ENCODE measurements at places on chromosomes 1 and 21.

- no peak for DNase-seq
Measured at GRCh38 chr1:196380316-196380715, 227.9 kb downstream of the KCNT2 start.

- DNase-seq: no peak
Measured at GRCh38 chr1:232428786-232429530, 201.0 kb downstream of the SIPA1L2 start.

DNA sequence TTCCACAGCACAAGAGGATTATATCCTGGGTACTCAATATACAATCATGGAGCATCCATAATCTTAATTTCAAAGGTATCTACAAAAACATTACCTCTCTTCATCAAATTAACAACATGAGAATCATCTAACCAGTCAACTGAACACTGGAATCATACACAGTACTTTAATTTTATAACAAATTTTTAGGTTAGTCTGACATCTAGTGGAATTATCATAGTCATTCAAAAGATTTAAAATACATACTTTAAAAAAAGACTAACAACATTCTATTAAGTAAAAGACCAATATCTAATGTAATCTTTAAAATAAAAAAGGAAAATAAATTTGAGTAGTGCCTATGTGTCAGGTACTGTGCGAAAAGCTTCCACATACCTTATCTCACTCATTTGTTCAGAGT is 16.8 kb upstream of the SH3GLB1 start:
- DNase-seq: no peak

- DNase-seq: no peak
Measured at GRCh38 chr1:89927049-89927448, 67.9 kb upstream of the ZNF326 start.

DNA sequence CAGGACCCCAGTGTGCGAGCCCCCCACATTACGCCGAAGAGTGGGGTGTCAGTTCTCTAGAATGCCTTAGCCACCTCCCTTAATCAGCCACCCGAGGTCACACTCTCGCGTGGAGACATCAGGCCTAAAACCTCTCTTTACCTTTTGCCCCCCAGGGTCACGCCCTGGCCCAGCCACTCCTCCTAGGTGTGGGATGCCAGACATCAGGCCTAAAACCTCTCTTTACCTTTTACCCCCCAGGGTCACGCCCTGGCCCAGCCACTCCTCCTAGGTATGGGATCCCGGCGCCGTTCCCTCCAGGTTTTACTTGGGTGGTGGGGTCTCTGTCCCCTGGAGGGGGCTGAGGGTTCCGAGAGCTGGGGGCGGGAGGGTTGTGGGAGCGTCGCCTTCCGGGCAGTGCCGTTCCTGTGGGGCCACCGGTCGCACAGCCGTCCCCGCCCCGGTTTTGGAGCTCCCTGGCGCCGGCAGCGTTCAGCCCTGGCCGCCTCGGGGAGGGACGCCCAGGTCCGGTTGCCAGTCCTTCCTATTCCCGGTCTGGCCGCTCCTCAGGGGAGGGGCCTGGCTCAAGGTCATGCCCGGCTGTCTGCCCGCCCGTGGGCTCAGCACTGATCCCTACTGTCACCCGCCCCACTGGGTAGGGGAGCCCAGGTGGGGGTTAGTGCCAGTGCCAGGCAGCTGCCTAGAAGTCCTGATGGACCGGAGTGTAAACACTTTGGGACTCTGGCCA is 882 bp downstream of the VPS13D start:
- DNase-seq: no peak

DNA sequence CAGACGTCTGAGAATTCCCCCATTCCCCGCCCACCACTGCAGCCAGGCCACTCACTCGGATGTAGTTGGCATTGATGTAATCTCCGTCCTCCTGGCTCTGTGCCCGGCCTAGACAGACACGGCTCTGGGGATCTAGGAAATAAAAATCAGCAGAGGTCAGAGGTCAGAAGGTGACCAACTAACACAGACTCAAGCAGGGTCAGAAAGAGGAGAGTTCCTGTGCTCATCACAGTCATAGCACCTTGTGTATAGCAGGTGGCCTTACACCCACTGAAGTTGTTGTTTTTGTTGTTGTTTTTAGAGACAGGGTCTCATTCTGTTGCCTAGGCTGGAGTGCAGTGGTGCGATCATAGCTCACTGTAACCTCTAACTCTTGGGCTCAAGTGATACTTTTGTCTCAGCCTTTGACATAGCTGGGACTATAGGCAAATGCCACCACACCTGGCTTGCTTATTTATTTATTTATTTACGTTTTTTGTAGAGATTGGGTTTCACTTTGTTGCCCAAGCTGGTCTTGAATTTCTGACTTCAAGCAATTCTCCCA is 4.9 kb downstream of the PTPN7 start:
- no peak for DNase-seq

GRCh38 chr1:207335695-207336363 is 14.4 kb downstream of the CD55 start:
- no peak for DNase-seq

DNA sequence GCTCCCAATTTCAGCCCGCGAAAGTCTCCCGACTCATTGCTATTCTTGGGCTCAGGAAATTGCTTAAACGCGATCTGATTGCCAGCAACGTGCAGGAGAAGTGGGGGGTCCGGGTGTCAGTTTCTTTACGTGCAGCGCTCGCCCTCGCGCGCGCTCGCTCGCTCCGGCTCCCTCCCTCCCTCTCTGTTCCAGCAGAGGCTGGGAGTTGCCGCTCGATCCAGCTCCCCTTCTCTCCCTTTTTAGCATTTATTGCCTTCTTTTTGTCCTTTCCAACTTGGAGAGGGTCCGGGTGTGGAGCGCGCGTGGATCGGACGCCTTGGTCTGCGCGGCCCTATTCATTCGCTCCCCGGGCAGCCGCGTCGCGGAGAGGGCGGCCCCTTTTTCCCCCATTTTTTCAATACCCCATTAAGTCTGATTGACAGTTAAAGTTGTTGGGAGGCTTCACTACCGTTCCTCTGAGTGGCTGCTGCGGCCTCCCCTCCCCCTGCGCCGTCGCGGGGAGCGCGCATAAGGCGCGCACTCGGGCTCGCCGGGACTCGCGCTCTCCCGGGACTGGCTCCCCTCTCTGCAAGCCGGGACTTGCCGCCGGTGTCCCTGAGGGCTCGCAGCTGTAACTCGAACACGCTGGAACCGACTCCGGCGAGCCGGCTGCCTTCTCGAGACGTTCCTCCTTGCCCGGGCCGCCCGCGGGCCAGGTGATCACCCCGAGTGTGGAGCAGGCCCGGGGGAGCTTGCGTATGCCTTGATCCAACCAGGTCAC is at the start of gene DHRS3:
TSS of gene DHRS3 (minus strand) at position 310 of the 760 bp plus-strand sequence. CDS start 862 bp downstream, outside the sequence.
- peak; percentile 94 for DNase-seq

- no peak for DNase-seq
Measured at GRCh38 chr1:245537992-245538391, 383.2 kb downstream of the KIF26B start.

DNA sequence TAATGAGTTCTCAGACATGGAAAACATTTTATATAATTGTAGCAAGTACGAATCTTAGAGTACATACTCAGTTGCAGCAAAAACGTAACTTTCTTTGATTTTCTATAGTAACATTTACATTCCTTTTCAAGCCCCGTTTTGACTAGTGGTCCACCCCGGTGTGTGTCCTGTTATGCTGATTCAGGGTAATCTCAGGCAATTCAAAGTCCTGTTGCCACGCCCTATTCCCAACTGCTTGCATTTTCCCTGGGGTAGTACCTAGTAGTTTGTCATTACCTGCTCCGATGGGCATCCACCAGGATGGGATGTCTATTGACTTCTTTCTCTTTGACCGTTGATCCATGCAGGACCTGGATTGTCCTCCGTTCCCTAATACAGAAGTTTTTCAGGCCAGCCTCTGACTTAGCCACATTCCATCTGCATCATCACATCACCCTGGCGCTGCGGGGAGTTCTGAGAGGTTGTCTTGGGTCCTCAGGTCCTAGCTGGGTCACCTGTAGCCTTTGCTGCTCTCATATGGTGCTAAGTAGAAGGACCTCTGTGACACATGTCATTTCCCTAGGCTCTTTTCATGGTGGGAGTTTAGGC is 15.0 kb upstream of the FCAMR start:
- DNase-seq: no peak

GRCh38 chr1:115336741-115337140 is 1.3 kb downstream of the NGF start:
- DNase-seq: no peak

GRCh38 chr1:31744165-31744888 is 19.8 kb downstream of the ADGRB2 start:
- no peak for DNase-seq

GRCh38 chr1:40884055-40884795 is 22.1 kb upstream of the CITED4 start:
- no peak for DNase-seq

DNA sequence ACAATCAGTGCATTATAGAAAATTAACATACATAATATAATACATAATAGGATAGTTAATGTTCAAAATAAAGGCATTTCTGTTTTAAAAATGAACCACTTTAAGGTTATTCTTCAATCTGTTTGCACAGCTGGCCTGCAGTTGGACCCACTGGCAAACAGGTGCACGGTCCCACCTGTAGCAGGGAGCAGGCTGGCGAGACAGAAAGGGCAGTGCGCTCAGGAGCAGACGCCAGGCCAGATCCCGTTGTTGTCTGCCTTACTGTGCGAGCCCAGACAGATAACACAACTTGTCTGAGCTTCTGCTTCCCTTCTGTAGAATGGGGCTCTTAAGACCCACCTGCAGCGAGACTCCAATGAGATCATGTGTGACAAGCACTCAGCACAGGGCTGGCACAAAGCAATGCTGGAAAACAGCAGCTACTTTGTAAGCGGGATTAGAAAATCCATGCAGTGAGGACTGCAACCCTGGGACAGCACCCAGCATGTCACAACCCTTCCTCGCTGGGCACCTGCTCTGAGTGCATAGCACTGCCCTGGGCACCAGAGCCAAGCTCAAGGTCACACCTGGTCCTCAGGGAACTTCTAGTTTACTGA is 33.5 kb downstream of the VPS26C start:
- DNase-seq: no peak

- DNase-seq: no peak
Measured at GRCh38 chr1:192512426-192513162, 63.0 kb upstream of the RGS1 start.

- no peak for DNase-seq
Measured at GRCh38 chr21:41901782-41902181, 22.6 kb upstream of the PRDM15 start.

GRCh38 chr21:38041493-38041892 is 125.2 kb upstream of the KCNJ6 start:
- DNase-seq: no peak

DNA sequence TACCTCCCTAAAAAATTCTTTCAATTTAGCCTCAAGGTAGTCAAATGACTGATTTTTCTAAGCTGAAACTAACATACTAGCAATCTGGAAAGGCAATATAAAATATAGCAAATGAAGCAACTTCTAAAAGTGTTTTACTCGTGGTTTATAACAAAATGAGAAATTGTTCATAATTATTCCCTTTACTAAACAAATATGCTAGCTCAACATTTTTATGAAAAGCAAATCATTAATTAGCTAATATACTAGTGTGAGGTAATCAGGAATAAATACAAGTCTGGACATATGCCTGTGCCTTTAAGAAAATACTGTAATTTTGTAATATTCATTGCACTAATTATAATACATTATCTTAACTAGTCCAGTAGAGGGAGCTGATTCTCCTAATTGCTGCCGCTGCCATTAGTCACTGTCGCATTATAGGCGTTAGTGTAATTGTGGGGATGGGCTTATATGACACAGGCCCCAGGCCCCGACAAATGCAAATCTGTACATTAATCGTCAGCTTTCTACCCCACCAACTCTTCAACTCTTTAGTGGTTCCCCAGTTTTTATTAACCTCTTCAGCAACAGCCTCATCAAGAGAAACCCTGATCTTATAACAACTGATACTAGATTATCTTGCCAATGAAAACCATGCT is 160.9 kb downstream of the GABPA start:
- DNase-seq: no peak

DNA sequence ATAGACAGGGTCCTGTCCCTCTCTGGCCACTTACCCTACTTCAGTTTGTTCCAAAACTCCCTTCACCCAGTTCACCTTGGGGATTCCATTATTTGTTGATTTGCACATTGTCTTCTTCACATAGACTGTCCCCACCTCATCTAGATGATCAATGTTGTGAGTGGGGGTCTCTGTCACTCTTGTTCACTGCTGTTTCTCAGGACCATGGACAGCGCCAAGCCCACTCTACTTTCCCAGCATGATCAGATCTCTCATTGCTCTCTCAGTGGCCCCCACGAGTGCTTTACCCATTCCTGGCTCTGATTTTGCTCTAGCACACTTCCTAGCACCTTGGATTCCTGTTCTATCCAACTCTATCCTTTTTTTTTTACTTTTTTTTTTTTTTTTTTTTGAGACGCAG is 45.4 kb upstream of the IGSF21 start:
- DNase-seq: no peak

DNA sequence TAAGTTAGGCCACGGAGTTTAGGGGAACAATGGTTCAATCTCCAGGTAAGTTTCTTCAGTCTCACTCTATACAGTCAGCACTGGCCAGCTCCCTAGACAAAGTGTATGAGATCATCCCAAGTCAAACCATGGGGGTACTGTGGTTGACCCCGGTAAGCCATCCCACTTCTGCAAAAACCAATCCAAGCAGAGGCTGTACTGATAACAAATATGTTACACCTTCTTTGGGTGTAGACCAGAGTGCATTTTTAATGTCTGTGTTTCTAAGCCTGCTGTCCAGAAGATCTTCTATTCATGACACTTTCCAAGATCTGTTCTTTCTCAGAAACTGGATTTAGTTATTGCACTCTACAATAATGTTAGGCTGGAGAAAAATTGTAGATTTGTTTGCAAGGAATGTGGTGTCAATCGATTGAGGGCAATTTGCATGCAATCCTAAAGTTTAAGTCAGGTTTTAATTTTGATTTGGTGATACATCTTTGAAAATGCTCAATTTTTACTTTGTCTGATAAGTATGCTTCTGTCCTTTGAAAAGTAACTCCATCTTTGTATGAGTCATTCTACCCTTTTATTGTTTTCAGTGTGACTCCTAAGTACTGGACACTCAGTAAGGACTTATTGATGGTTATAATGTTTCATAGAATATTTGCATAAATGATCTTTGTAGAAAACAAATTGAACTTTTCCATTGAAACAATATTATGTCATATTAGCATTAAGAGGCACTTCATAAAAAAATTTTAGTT is 152.4 kb downstream of the HLX start:
- no peak for DNase-seq

GRCh38 chr21:41031701-41032220 is 136.2 kb upstream of the BACE2 start:
- DNase-seq: no peak

- no peak for DNase-seq
Measured at GRCh38 chr1:21956720-21957552, 19.8 kb upstream of the HSPG2 start.

DNA sequence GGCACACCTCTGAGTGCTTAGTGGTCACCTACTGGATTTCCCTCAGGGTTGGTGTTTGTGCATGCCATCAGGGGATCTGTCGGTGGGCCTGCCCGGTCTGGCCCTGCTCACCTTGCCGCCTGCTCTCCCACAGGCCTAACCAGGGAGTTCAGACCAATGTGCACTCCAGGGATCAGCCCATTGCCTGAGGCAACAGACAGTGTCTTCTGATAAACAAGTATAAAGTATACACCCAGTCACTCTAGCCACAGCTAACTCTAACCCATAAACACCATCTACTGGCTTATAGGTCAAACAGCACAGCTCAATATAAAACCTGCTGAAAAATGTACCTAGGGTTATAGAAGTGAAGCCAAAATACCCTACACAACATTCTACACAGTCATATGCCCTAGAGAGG is 1300.0 kb downstream of the PLA2G4A start:
- no peak for DNase-seq

Data from posterior cingulate gyrus (tissue), 11 donors.